ENCODE measurements at places on chromosomes 2 and 18.
A peak's percentile ranks its signal among the peaks of the same experiment; 100 is the strongest.

DNA sequence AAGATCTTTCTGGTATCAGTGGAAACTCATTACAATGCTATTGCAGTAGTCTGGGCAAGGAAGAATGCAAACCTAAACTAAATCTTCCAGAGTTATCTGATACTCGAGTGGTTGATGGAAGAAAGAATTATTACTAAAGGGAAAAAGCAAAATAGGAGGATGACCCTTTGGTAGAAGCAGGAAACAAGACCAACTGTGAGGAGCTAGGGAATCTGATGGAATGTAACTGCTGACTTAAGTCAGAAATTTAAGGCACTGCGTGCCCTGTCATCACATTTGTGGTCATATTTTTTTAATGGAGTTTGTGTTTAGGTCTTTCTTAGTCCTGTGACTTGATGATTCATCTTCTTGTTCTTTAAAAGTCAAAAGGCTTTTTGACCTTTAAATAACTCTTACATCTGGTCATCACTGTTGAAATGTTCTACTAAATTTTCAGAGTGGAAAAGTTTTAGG lies 36.5 kb upstream of the ARMC9 start:
- H3K4me1 ChIP-seq: peaks cover 1% of the 10 kb centered on the region
- no peak overlapping the region for H3K4me3 ChIP-seq
- H3K27ac ChIP-seq: peak overlapping the region; percentile 47
- H3K27me3 ChIP-seq: no peaks in the 10 kb centered on the region
- no peak for DNase-seq

- H3K27ac ChIP-seq: no peak overlapping the region
- H3K36me3 ChIP-seq: peaks cover 7% of the 10 kb centered on the region
- no peaks in the 10 kb centered on the region for H3K27me3 ChIP-seq
- H3K4me1 ChIP-seq: no peaks in the 10 kb centered on the region
- no peak overlapping the region for H3K4me3 ChIP-seq
- no peak for DNase-seq
These were observed 33.2 kb downstream of the LAMA1 start for GRCh38 chr18:7084080-7085065.

- H3K4me3 ChIP-seq: no peak overlapping the region
- peak overlapping the region; percentile 16 for H3K27ac ChIP-seq
These were observed 20.8 kb upstream of the REG3G start for GRCh38 chr2:79004680-79005079.

- DNase-seq: no peak
- no peak overlapping the region for H3K4me3 ChIP-seq
- no peak overlapping the region for H3K27ac ChIP-seq
- H3K27me3 ChIP-seq: no peaks in the 10 kb centered on the region
- H3K4me1 ChIP-seq: peaks cover 6% of the 10 kb centered on the region
- no peaks in the 10 kb centered on the region for H3K36me3 ChIP-seq
These were observed 58.5 kb upstream of the TMEM18 start for GRCh38 chr2:735670-736218.

DNA sequence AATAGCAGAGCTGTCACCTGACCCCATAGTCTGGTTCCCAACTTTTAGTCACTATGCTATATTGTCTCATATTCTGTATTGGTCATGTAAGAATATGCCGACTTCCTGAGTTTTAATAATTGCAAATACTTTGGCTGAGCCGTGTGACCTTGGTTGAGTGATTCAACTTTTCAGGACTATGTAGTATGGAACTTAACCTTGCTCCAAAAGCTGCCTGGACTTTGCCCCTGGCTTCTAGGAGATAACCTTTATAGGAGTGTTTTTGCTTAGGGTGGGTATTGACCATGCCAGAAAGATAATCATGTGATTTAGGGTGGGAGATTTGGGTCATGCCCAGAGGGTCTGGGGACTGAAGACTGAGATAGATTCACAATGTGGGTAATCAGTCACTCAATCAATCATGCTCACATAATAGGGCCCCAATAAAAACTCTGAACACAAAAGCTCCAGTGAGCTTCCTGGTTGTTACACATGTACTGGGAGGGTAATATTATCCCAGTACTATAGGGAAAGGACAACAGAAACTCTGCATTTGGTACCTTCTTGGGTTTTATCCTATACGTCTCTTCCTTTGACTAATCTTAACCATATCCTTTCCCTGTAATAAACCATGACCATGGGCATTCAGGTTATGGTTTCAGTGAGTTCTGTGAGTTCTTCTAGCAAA lies 235.6 kb downstream of the RNF152 start:
- H3K27me3 ChIP-seq: no peaks in the 10 kb centered on the region
- no peak for DNase-seq
- H3K36me3 ChIP-seq: no peaks in the 10 kb centered on the region
- H3K4me1 ChIP-seq: peaks cover 1% of the 10 kb centered on the region
- no peak overlapping the region for H3K4me3 ChIP-seq

GRCh38 chr18:3397031-3397750 lies 52.8 kb upstream of the TGIF1 start:
- H3K4me1 ChIP-seq: peaks cover 7% of the 10 kb centered on the region
- H3K4me3 ChIP-seq: no peak overlapping the region
- H3K27ac ChIP-seq: peak overlapping the region; percentile 14
- H3K36me3 ChIP-seq: no peaks in the 10 kb centered on the region
- DNase-seq: peak; percentile 81

- no peaks in the 10 kb centered on the region for H3K27me3 ChIP-seq
- H3K27ac ChIP-seq: no peak overlapping the region
- no peak for DNase-seq
- H3K4me3 ChIP-seq: no peak overlapping the region
These were observed 17.9 kb upstream of the SLC4A10 start for GRCh38 chr2:161606327-161606726.

GRCh38 chr2:68742626-68743415 lies 8.2 kb downstream of the ARHGAP25 start:
- no peak overlapping the region for H3K27ac ChIP-seq
- no peaks in the 10 kb centered on the region for H3K4me1 ChIP-seq
- DNase-seq: no peak
- no peaks in the 10 kb centered on the region for H3K27me3 ChIP-seq

GRCh38 chr18:68533641-68534040 lies 181.3 kb downstream of the TMX3 start:
- no peak overlapping the region for H3K27ac ChIP-seq
- no peaks in the 10 kb centered on the region for H3K36me3 ChIP-seq
- no peak for DNase-seq
- no peaks in the 10 kb centered on the region for H3K27me3 ChIP-seq
- no peaks in the 10 kb centered on the region for H3K4me1 ChIP-seq
- H3K4me3 ChIP-seq: no peak overlapping the region

DNA sequence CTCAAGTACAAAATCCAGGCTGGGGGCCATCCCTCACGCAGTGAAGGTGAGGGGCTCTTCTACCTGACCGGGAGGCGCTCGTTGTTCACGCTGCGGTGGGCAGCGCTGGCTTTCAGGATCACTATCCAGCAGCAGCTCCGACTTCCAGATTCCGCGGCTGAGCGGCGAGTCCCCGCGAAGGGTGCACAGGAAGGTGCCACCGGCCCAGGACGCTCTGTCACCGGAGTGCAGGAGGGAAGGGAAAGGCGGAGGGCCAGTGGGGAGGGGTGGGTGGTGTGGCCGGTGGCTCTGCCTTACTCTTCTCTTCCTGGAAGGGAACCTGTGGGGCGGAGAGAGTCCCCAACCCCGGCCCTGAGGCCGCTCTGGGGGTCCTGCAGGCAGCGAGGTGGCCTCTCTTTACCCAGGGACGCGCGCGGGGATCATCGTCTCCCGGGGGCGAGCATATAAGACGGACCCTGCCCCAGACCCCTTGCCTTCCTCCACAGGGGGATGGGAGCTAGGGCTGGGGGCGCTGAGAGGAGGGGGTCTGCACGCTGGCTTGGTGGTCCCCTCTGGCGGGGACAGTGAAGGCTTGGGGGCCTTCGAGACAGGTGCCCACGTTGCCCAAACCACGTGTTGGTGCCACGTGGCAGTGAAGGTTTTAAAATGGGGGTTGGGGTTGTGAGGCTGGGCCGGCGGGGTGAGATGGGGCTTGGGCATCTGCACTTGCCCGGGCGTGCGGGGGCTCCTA lies 26.9 kb upstream of the HS6ST1 start:
- no peak for DNase-seq
- H3K27ac ChIP-seq: no peak overlapping the region
- no peaks in the 10 kb centered on the region for H3K4me1 ChIP-seq
- no peaks in the 10 kb centered on the region for H3K27me3 ChIP-seq

GRCh38 chr18:65606551-65607130 lies 144.2 kb upstream of the CDH7 start:
- H3K4me3 ChIP-seq: no peak overlapping the region
- H3K36me3 ChIP-seq: no peaks in the 10 kb centered on the region
- H3K27ac ChIP-seq: no peak overlapping the region
- DNase-seq: no peak
- no peaks in the 10 kb centered on the region for H3K4me1 ChIP-seq

DNA sequence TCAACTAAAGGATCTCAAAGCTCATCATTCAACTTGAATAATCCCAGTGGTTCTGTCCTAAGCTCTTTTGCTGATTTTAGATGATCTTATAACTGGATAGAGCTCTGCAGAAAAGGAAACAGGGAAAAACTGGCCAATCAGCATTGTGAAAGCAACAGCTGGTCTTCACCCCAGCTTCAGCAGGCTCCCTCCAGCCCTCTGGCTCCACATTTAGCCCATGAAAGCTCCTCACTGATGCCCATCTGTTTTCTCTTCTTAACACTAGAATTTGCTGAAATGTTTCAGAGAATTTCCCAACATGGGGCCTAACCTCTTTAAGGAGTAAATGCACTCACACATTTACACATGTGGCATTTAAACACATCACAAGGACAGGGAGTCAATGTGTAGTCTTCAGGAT lies 223.3 kb downstream of the CNTNAP5 start:
- no peaks in the 10 kb centered on the region for H3K36me3 ChIP-seq
- no peaks in the 10 kb centered on the region for H3K27me3 ChIP-seq
- no peaks in the 10 kb centered on the region for H3K4me1 ChIP-seq
- H3K27ac ChIP-seq: no peak overlapping the region
- no peak overlapping the region for H3K4me3 ChIP-seq

DNA sequence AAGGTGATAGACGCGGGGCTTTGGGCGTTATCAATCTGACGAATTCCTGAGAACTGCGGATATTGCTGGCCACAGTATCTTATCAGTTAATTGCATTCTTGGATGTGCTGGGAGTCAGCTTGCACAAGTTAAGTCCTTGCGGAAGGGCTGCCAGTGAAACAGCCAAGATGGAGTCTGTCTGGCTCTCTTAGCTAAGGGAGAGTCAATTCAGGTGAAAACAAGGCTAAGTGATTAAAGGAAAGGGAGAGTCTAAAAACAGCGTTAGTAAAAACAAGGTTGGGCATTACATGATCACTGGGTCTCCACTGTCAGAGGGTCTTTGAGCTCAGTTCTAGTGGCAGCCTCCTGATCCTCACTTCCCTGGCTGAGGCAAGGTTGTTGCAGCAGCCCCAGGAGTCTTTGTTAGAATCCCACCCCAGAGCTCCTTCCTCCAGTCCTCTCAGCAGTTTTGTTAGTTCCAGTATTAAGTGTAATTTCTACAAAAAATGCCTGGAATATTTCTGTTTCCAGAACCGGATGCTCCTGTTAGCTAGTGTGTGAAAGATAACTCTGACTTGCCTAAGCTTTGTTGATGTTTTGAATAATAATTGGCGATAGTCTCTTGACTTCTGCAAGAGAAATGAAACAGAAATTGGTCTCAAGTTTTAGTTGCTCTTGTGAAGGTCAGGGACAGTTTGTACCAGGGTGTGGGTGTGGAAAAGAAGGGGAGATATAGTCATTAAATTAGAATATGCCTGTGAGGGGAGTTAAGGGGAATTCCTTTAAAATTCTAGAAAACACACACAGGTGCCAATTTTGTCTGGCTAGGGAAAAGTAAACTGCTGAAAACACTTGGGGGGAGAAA lies 10.6 kb downstream of the CFLAR start:
- H3K27me3 ChIP-seq: no peaks in the 10 kb centered on the region
- peak; percentile 86 for DNase-seq
- H3K4me3 ChIP-seq: no peak overlapping the region

DNA sequence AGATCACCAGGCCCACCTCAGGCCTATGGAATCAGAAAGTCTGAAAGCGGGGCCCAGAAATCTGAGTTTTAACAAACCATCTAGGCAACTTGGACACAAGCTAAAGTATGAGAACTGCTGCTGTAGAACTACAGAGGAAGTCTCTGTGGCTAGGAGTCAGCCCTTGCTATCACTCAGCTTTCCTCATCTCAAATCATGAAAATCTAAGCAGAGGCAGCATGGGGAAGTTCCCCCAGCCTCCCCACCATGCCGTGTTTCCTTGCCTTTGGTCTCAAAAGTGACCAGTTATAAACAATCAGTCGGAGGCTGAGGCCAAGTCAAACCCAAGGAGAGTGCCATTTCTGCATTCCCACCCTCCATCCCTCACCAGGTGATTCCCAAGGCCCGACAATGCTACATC lies 404.7 kb downstream of the BCL11A start:
- DNase-seq: no peak
- H3K36me3 ChIP-seq: no peaks in the 10 kb centered on the region
- no peak overlapping the region for H3K4me3 ChIP-seq
- no peaks in the 10 kb centered on the region for H3K4me1 ChIP-seq

DNA sequence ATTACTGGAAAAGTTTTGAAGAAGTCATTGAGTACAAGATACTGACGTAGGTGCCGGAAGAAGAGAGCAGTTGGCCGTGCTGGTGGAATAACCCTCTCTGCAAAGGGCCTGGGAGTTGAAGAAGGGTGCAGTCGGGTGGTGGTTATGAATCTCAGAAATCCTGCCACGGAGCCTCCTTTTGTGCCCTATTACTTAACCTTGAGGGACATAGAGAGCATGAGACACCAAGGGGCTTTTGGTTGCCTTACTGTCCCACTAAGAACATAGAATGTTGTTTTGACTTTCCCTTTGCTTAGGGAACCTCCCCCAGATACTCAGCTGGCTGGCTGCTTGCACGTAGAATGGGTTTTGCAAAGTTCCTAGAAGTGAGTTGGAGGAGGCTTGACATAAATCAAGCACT lies 1.3 kb upstream of the CD28 start:
- DNase-seq: no peak
- H3K27me3 ChIP-seq: no peaks in the 10 kb centered on the region
- no peaks in the 10 kb centered on the region for H3K36me3 ChIP-seq

DNA sequence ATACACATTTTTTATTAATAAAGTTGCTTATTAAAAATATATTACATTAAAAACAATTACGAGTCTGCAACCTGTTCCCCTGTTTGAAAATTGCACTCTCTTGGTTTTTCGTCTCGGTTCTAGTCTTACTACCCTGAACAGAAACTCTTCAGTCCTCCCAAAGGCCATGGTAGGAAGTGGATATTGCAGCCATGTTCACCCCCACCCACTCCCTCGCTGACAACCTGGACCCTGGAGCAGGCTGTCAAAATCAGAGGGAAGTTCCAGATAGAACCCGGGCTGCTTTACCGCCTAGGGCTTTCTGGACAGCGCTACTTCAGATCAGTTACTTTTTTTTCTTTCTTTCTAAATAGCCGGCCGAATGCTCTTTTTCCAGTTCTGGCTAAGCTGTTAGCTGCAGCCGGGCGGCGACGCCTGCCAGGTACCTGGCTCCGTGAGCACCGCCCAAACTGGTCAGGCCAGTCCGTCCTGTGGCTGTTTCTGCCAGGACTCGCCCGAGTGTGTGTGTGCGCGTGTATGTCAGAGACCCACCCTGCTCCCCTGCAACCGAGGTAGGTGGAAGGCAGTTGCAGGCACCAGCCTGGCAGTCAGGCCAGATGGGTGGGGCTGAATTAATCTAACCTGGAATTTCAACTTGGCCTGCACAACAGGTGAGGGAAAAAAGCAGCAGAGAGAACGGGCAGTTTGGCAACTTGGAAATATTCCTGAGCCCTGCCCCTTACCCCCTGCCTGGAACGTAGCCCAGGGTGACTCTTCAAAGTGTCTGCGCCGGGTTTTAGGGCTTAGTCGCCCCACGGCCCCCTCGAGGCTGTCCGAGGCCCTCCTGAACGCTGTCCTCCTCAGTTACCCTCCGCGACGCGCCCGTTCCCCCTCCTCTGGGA lies 1.1 kb upstream of the TET3 start:
- peak overlapping the region; percentile 74 for H3K4me3 ChIP-seq
- H3K36me3 ChIP-seq: peaks cover 9% of the 10 kb centered on the region
- peaks cover 62% of the 10 kb centered on the region for H3K4me1 ChIP-seq
